SJSA1 (cell line): ENCODE measurements at places on chromosomes 11 and 22.

- peak; percentile 16 for DNase-seq
These were observed 17.5 kb upstream of the MUC5B start for GRCh38 chr11:1205121-1205986.

DNA sequence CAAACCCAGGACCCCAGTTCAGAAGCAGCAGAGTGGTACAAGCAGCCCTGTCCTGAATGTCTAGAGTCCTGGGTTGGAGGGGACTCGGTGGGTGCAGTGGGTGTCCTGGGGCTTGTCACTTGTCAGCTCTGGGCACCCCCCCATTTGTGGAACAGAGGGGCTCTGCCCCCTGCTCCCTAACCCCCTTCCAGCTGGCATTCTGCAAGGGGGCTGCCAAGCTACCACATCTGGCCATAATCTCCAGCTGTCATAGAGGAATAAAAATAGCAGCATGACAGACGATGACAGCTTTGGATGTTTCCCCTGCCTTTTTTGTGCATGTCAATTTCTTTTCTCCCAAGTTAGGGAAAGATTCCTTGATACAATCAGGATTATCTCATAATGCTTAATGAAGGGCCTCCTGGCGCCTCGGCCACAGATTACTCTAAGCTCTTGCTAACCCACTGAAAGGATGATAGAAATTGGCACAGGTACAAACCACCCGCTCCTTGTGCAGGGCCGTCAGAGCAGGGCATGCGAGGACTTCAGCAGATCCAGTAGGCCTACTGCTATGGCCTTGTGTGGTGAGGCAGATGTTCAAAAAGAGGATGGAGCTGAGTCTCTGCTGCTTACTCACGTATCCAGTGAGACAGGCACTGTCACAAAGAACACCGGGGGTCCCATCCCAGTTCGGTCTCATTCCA is 83.0 kb downstream of the ISX start:
- DNase-seq: no peak

GRCh38 chr22:29078036-29078868 is 5.4 kb downstream of the KREMEN1 start:
- no peak for DNase-seq

DNA sequence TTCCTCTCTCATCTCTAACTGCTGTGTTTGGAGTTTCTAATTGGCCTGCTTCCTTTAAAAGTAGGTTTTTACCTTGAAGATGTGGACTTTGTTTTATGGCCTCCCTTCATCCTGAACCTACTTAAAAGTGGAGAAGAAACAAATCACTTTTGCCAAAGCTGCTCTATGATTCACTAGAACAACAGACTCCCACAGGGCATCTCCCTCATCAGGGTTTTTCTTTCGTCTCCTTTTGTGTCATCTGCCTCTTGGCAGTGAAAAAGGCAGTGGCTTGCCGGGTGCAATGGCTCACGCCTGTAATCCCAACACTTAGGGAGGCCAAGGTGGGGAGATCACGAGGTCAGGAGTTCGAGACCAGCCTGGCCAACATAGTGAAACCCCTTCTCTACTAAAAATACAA is 186.6 kb upstream of the MTNR1B start:
- DNase-seq: no peak

DNA sequence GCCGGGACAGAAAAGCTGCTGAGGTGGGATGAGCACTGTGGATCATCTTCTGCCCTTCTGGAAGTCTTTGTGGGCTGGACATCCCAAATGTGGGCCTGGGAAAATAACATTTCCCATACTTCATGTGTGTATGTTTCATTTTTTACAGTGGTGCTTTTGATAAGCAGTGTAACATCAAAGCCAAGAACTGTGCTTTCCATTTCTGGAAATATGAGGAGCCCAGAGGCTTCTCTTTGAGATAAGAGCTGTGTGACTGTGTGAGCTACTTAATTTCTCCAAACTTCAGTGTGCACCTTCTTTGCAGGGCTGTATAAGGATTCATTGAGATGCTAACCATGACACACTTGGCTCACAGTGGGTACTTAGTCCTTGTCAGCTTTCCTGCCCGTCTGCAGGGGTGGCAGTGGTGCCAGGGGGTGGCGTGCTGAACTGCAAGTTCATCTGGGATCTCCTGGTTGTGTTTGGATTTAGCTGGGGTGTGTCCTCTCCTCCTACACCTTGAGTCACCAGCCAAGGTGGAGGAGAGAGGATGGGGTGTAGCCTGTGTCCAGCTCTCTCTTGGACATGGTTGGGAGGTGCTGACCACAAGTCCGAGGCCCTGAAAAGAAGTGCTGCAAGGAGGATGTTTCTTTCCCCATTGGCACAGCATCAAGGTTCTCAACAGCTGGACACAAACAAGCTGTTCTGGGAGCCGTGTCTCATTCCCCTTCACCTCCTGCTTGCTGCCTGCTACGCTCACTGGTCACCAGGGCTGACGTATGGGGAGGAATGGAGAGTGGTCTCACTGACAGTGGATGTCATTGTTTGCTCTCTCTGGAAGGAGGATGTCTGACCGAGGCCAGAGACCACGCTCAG is 139.4 kb downstream of the TEAD1 start:
- no peak for DNase-seq

DNA sequence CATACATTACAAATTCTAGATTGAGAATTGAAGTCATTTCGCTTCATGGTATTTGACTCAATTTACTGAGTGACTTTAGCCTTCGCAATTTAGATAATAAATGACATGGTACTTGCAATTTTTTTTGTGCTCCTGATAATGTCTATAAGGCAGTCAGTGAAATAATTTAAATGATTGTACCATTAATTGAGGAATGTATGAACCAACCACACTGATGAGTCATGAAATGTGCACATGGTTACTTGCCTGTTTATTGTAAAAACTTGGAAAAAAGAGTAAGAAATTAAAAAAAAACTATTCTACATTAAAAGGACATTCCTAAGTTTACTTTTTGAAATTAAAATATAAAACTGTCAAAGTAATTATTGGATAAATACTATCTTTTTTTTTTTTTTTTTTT is 43.3 kb downstream of the DNAJC24 start:
- DNase-seq: peak; percentile 6

- DNase-seq: no peak
These were observed 29.0 kb upstream of the ALX4 start for GRCh38 chr11:44338698-44339529.

DNA sequence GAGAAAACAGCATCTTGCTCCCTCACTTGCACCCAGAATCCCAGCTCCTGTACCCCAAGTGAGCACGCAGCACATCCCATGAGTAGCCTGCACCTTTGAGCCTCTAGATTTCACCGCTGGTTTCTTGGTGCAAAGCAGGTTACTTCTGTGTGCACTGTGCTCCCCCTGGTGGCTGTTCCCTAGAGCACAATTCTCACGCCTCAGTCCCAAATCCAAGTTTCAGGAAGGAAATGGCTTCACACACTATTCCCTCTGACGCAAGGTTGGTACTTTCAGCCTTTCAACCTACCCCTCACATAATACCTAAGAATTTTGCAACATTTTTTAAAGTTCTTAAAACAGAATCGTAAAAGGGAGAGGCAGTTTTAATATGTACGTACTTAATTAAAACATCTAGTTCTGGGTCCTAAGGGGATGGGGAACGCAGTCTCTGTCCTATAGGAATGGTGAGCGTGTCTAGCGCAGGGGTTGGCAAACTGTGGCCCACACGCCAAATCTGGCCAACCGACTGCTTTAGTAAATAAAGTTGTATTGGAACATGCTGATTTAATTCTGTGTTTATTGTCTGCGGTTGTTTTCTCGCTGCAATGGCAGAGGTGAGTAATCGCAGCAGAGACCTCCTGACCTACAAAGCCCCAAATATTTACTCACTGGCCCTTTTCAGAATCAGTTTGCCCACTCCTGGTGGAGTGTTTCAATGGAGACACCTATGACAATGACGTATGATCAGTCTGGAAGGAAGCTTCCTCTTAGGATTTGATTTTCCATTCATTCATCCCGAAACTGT is 27.5 kb downstream of the DHCR7 start:
- peak; percentile 20 for DNase-seq

DNA sequence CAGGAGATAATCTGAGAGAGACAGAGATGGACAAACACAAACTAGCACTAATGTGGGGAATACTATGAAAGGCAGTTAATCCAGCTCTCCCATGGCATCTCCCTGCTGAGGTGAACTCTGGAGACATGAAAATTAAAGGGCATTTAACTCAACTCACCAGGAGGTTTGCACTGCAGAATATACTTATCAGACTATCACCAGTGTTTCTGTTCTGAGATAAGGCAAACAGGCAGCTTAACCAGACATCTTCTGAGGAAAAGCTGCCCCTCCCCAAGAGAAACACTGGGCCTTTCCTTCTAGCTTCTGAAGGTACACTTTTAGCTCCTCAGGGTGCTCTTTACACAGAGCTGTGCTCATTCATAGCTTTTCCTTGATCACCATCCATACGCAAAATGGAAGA is 85.5 kb downstream of the AMBRA1 start:
- DNase-seq: no peak

DNA sequence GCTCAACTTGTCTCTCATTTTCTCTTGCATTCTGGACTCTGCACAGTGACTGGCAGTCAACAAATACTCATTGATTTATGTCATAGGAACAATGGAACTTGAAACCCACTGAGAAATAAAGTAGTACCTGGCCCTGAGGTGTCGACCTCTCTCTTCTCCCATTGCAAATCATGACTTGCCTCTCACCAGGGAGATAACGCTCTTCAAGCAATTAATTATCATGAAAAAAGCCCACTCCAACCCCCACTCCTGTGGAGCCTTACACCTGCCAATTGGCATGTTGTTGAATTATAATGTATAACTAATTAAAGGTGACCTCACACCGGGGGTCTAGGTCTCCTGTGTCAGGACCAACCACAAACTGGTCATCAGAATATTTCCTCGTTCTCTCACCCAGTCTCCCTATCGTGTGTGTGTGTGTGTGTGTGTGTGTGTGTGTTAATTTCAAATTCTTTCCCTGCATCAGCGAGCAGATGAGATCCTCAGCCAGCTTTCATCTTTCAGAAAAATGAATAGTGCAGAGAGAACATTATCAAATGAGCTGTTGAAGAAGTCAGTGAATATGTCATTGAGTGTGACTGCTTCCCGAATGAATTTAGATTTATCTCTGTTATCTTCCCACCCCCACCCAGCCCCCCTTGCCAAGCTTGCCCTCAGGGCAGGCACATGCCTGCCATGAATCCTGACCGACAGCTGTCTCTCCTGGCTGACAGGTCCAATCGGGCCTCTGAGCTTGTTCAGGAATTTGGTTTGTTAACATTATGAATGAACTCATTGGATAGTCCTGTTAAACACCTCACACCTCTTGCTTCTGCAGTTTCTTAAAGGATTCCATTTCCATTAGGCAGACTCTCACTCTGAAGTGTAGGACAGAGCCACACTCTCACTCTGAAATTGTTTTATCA is 357.4 kb downstream of the INSC start:
- DNase-seq: no peak

DNA sequence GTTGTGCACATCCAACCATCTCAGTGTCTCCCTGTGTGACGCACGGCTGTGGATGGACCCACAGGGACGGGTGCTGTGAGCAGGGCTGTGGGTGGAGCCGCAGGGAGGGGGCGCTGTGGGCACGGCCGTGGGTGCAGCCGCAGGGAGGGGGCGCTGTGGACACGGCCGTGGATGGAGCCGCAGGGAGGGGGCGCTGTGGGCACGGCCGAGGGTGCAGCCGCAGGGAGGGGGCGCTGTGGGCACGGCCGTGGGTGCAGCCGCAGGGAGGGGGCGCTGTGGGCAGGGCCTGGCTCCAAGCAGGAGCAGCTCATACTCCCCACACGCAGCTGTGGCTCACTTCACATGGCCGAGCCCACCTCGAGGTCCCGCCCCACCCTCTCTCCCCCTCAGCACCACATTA is 6.0 kb upstream of the MAPK11 start:
- no peak for DNase-seq

- DNase-seq: no peak
These were observed 26.9 kb downstream of the CD82 start for GRCh38 chr11:44592125-44592940.

- DNase-seq: no peak
These were observed 10.4 kb upstream of the AHNAK start for GRCh38 chr11:62556875-62557631.

GRCh38 chr22:27381960-27382742 is 419.4 kb downstream of the MN1 start:
- DNase-seq: no peak

DNA sequence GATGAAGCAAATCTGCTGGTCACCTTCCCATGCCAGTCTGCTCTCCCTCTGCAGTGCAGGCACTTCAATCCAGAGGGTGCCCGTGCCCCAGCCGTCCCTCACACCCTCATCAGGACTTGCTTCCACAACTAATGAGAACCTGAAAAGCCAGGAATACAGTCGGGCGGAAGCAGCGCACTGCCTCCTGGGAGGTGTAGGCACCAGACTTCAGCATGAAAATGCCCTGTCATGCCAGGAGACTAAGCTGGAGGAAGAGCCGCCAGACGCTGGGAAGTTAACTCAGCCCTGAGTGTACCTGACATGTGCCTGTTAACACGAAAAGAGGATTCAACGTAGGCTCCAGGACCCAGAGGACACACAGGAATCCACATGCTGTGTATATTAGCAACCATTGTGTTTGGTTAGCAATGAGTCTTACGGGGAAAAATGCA is 40.1 kb upstream of the FLI1 start:
- peak; percentile 31 for DNase-seq

GRCh38 chr11:20117291-20117690 is 43.0 kb downstream of the DBX1 start:
- no peak for DNase-seq

DNA sequence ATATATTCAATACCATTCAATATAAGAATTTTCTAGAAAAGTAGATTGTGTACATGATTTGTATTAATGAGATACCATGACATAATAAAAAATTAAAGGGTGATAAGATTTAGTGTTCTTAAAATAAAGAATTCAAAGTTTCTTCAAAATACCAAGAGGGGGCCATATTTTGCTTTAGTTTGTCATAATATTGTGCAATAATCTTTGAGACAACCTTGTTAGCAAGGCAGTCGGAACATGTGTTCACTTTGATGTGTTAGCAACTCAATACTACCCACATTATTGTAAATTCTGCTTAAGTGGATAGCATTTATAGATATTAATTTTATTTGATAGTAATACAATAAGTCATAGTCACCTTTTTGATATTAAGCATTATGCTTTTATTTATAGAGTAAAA is 241.3 kb upstream of the PDGFD start:
- no peak for DNase-seq

GRCh38 chr11:12435264-12435663 is 57.9 kb downstream of the PARVA start:
- DNase-seq: no peak

GRCh38 chr11:114821621-114822412 is 143.5 kb downstream of the NXPE2 start:
- DNase-seq: no peak
